ENCODE measurements at places on chromosomes 5 and 9.

DNA sequence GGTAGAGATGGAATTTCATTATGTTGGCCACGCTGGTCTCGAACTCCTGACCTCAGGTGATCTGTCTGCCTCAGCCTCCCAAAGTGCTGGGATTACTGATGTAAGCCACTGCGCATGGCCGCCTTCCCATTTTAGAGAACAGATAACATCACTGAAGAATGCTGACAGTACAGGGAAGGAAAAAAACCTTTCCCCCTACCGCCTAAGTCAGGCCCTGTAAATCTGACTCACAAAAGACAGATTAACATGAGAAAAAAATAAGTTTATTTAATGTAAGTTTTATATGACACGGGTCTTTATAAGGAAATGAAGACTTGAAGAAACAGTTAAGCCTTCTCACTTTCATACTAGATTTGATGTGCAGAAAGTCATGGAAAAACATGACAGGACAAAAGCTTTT lies 227.2 kb upstream of the ZNF608 start:
- no peak for DNase-seq

DNA sequence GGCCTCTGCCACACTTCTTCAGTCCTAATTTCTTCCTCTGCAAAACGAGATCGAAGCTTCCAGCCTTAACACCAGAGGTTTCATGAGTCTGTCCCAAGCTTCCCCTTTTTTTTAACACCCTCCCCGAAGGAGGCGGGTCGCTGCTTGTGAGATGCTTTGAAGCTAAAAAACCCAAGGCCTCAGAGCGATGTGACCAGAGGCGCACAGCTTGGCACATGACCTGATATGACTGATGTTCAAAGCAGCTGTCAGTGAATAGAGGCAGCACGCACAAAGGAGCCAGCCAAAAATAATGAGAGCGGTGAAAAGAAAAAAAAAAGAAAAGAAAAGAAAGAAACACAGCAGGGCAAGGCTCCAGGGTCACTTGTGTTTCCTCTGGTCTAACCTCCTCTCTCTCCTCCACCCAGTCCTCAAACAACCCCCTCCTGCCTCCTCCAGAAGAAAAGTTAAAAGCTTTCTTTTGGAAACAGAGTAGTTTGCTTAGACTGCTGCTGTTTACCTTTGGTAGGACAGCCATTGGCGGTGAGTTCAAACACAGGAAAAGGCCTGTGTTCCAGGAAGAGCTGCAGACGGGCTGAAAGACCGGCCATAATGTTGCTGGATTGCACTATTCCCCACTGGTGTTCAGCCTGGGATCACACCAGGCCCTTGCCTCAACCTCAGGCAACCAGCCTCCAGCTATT lies 10.9 kb upstream of the ZNF366 start:
- no peak for DNase-seq

- DNase-seq, result no peak
Measured at GRCh38 chr9:4299005-4299795, 668 bp downstream of the GLIS3 start.

DNA sequence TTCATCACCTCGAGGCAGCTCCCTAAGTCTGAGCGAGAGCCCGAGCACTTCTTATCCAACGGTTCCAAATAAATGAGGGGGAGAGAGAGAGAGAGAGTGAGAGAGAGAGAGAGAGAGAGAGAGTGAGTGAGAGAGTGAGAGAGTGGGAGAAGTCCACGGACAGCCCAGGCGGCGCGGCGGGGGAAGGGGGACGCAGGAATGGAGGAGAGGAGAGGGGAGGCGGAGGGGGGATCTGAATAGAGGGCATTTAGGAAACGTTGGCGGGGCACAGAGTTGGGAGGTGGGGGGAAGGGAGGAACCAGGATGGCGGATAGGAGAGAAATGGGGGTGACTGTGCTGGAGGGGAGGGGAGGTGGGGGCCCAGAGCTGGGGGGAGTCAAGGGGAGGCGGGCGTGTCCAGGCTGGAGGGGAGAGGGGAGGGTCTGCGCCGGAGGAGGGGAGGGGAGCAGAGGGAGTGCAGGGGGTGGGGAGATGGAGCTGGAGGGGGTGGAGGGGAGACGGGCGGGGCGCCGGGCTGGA lies 398 bp upstream of the BASP1 start:
- peak; percentile 78 for DNase-seq

GRCh38 chr5:96247097-96247701 lies 185.8 kb downstream of the PCSK1 start:
- no peak for DNase-seq

DNA sequence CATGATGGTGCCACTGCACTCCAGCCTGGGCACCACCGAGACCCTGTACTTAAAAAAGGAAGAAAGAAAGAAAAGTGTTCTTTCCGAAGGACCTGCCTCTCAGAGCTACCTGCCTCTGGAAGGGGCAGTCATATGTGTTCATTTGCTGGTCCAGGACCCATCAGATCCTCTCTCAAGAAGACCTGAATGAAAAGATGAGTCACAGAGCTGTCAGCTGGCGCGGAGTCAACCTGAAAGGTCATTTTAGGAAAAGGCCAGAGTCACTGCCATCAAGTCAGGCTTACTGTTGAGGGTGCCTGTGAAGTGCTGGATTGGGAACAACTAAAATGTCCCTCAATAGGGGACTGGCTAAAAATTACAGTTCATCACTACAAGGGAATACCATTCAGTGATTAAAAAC lies 14.9 kb upstream of the HRH2 start:
- no peak for DNase-seq

DNA sequence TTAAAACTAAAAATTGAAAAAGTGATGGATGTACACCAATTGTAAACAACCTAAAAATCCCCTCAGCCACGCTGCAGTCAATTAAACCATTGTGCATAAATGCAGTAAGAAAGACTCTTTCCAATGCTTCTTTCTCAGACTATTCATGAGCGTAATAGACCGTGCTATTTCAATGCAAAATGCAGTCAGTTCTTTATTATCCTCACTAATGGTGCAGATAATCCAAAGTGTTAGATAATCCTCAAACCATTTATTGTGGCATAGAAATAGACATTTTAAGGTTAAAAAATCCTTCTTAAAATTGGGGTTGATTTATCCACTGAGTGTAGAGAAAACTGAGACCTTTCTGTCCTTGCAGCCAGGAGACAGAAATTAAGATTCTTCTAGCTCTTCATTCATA lies 1862.8 kb downstream of the EFNA5 start:
- DNase-seq, result no peak

DNA sequence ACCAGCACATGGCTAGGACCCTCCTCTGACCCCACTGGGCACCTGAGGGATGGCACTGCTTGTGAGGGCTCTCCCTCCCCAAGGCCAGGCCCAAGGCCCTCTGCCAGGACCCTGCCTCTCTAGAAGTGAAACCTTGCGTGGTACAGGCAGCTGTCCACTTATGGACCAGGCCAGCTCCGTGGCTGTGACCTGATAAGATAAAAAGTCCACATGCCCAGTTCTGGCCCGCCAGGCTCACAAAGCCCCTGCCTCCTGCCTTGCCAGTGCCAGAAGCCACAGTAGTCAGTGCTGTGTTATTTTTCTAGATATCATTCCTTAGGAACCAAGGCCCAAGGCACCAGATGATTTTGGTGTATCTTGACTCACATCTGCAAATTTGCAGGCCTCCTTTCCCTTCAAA lies 14.0 kb upstream of the SPATA31E1 start:
- DNase-seq, result no peak

DNA sequence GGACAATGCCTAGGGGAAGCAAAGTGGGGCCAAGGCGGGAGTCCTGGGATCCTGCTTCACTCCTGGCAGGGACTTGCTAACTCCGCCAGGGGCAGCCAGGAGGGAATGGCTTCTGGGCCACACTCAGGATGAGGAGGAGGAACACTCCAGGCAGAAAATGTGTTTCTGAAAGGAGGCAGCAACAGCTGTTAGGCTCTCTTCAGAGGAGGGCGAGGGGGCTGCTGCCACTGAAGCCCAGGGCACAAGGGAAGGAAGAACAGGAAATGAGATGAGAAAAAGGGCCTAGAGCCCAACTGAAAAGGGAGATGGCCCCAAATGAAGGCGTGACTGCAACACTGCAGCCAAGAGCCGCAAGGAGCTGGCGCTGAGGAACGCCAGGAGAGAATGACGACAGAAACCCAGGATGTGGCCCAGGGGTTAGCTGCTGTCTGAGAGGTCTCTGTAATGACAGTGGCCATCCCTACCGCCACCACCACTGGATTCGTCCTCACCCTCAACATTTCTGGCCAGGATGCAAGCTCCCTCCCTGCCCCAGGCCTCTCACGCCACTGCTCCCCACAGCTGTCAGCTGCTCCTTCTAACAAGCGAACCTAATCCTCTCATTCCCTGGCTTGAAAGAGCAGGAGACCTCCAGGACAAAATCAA lies 15.8 kb downstream of the PSMB7 start:
- no peak for DNase-seq

GRCh38 chr5:966941-967340 lies 41.7 kb upstream of the NKD2 start:
- no peak for DNase-seq

Measured in NCI-H1092 (cell line).